ENCODE measurements at places on chromosomes 13 and 19.

- no peak for DNase-seq
These were observed 811 bp upstream of the ZNF8 start for GRCh38 chr19:58277748-58278540.

DNA sequence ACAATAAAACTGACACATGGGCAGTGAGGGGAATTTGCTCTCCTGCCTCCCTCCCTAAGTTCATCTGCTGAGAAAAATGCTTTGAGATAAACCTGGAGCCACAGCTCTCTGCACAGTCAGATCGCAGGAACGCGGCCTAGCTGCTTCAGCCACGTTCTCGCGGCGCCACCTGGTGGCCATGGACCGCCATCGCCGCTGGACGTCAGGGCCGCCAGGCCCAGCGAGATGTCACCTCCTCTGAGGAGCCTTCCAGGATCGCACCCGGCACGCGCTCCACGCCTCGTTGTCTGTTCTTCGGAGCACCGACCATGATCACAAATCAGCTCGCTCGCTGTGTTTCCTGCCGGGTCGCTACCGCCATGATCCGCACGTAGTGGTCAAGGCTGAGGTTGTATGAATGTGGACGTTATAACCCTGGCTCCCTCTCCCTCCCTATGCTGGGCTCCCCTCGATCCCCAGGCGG is 20.6 kb upstream of the USP29 start:
- peak; percentile 12 for DNase-seq

DNA sequence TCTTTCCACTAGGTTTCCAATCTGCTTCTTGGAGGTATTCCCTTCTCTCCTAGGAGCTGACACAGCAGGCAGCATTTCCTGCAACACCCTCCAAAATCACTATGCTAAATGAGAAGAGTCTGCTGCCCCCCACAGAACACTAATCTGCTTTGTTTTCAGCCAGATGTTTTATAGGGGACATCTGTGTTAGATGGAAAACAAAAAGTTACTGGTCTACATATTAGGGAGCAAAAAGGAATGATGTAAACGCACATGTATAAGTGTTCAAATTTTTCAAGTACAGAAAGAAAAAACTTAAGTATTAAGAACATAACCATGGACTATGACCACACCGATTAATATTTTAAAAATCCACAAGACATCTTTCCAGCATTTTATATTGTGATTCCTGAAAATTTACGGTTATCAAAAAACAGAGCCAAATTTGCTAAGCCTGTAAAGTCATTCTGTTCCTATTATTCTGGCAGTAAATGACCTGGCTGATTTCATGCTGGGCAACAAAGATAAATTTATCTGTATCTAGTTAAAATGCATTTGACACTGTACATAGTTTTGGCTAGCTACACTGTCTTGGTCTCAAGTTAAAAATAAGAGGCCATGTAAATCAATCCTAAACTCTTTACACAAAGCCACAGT is 63.3 kb downstream of the DCLK1 start:
- no peak for DNase-seq

DNA sequence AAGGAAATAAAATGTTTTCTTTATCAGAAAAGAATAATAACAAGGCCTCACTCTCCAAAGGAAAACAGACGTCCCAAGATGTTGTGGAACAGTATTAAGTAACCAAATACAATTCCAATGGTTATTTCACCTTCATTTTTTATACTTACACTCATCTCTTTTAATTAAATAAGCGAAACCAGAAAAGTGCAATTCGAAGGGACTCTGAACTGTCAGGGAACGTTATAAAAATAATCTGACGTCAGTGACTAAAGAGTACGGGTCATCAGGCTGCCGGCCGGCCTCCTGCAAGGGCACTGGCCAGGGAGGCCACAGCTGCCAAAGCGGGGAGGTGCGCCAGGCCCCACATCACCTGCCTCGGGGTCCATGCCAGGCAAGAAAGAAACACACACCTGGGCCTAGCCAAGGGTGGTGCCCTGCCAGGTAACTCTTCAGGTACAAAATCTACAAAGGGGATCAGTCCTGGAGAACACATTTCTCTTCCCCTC is 61.2 kb downstream of the CDADC1 start:
- DNase-seq: no peak

DNA sequence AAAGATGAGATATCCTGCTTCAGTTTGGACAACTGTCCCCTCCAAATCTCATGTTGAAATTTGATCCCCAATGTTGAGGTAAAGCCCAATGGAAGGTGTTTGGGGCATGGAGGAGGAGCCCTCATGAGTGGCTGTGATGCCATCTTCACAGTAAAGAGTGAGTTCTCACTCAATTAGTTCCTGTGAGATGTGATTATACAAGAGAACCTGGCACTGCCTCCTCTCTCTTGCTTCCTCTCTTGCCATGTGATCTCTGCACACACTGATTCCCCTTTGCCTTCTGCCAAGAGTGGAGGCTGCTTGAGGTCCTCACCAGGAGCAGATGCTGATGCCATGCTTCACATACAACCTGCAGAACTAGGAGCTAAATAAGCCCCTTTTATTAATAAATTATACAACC is 86.9 kb downstream of the HSPH1 start:
- no peak for DNase-seq

All from stimulated activated CD8-positive, alpha-beta memory T cell treated with anti-CD3 and anti-CD28 coated beads, Interleukin-4, amount 100 ng/mL, for 1 hour (primary cell).